ENCODE measurements at places on chromosomes 2 and 18.

GRCh38 chr2:170524828-170525565 is 190.1 kb upstream of the SP5 start:
- no peak for DNase-seq

GRCh38 chr18:56152551-56153310 is 485.7 kb downstream of the TXNL1 start:
- no peak for DNase-seq

DNA sequence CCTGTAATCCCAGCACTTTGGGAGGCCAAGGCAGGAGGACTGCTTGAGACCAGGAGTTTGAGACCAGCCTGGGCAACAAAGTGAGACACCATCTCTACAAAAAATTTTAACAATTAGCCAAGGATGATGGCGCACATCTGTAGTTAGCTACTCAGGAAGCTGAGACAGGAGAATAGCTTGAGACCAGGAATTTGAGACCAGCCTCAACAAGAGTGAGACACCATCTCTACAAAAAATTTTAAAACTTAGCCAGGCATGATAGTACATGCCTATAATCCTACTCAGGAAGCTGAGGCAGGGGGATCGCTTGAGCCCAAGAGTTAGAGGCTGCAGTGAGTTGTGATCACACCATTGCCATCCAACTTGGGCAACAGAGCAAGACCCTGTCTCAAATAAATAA is 7.0 kb downstream of the MEMO1 start:
- no peak for DNase-seq

GRCh38 chr2:104853534-104854497 is at the start of gene POU3F3:
Gene POU3F3 (plus strand): TSS chr2:104854115. CDS start chr2:104855511, 1,396 bp downstream.
- no peak for DNase-seq

DNA sequence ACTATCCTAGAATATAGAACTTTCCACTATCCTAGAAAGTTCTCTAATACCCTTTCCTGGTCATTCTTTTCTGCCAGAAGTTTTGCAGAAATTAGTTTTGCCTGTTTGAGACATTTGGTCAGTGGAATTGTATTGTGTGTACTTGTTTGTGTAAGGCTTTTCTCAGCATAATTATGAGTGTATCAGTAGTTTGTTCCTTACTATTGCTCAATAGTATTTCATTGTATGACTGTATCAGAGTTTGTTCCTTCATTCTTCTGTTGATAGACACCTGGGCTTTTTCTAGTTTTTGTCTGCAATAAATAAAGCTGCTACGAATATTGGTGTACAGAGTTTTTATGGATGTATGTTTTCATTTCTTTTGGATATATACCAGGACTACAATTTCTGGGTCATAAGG is 27.2 kb downstream of the CCDC138 start:
- no peak for DNase-seq

All from activated T-helper 1 cell treated with anti-CD3 and anti-CD28 coated beads, Interleukin-2, amount 50 U/mL, for 16 hours (primary cell).